ENCODE measurements at places on chromosomes 5 and 9.

- DNase-seq = no peak
These were observed 2.8 kb upstream of the SPOCK1 start for GRCh38 chr5:137501846-137502406.

- no peak for DNase-seq
These were observed 20.8 kb downstream of the TTC33 start for GRCh38 chr5:40734986-40735385.

DNA sequence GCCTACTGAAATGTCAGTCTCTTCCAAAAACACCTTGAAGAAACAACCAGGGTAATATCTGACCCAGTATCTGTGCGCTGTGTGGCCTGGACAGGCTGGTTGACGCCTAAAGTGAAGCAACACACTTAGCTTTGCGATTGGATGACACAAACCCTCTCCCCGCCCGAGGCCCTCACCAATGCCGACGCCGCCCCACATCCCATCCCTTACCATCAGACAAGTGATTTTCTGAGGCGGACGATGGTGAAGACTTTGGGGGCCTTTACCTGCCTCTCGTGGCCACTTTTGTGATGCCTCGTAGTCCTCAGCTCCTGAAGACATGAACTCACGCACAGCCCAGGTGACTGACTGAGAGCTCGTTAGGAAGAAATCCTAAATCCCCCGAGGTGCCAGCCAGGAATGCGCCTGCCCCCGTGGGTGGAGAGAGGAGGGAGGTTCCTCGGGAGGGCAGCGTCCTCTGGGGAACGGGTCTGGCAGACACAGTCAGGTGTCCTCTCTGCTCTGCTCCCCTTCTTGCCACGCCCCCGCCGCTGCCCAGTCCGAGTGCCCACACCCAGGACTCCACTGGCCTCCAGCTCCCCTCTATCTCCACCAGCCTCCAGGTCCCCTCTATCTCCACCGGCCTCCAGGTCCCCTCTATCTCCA lies 31.0 kb upstream of the RXRA start:
- no peak for DNase-seq

GRCh38 chr9:80410106-80410505 lies 838.3 kb downstream of the TLE4 start:
- no peak for DNase-seq

- peak; percentile 90 for DNase-seq
These were observed 4.5 kb upstream of the SET start for GRCh38 chr9:128684325-128685199.

DNA sequence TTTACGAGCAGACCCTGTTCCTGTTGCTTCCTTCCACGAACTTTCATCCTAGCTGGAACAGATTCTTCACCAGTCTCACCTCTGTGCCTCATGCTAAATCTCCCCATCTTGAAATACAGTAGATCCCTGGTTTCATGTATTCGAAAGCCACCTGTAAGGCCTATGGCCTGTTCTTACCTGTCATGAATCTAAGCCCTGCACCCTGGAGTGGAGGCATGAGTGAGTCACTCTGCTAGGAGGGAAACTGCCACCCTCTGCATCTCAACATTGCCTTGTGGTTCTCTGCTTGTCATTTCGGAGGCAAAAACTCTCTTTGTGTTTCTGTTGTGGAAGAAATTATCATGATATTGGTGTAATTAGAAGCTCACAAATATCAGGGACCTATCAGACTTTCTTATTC lies 320.0 kb downstream of the ENC1 start:
- no peak for DNase-seq

GRCh38 chr9:136138566-136138965 lies 19.9 kb upstream of the TMEM250 start:
- DNase-seq = peak; percentile 51

GRCh38 chr5:128483738-128484137 lies 54.3 kb downstream of the FBN2 start:
- no peak for DNase-seq

DNA sequence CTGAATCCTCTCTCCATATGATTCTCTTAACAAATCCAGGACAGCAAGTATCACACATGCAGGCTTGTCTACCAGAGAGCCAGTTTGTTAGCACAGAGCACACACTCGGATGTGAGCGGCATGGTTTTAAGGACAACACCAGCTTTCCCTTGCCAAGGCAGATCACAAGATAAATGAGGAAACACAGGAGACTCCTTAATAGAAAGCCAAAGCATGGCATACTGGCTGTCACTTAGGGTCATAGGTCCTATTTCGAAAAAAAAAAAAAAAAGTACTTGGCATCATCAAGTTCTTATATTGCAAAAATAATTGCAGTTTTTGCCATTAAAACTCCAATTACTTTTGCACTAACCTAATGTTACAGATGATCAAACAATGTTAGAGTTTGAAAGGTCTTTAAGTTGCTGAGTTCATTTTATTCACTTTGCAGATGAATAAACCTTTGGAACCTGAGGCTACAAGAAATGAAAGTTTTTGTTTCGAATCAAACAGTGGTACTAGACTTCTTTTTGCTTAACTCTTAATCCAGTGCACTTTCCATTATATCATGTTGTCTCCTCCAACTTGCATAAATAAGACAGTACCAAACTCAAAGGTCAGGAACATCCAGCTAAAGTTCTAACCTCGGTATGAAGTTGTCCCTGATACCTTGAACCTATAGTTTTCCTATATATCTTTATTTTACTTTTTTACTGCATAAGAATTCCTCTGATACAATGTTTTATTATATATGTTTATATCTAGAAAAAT lies 138.5 kb downstream of the MPDZ start:
- no peak for DNase-seq

DNA sequence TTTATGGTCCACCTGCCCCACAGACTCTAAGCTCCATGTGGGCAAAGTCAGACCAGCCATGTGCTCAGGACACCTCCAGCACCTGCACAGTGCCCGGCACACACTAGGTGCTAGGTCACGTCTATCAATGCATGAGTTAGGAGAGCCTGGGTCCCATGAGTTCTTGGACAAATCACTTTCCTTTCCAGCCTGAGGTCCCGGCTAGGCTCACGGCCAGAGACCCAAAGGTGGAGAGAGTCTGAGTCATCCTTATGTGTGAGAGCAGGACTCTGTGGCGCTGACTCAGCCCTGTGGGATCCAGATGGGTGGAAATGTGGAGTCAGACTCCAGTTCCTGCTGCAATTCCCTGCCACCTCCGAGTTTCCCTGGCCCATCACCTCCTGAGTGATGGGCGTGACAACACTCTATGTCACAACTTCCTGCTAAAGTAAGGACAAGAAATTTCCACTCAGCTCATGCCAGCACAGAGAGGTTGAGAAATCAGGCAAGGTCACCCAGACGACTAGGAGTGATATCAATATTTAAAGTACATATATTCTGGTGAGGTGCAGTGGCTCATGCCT lies 2.5 kb upstream of the ST6GALNAC4 start:
- DNase-seq = no peak

DNA sequence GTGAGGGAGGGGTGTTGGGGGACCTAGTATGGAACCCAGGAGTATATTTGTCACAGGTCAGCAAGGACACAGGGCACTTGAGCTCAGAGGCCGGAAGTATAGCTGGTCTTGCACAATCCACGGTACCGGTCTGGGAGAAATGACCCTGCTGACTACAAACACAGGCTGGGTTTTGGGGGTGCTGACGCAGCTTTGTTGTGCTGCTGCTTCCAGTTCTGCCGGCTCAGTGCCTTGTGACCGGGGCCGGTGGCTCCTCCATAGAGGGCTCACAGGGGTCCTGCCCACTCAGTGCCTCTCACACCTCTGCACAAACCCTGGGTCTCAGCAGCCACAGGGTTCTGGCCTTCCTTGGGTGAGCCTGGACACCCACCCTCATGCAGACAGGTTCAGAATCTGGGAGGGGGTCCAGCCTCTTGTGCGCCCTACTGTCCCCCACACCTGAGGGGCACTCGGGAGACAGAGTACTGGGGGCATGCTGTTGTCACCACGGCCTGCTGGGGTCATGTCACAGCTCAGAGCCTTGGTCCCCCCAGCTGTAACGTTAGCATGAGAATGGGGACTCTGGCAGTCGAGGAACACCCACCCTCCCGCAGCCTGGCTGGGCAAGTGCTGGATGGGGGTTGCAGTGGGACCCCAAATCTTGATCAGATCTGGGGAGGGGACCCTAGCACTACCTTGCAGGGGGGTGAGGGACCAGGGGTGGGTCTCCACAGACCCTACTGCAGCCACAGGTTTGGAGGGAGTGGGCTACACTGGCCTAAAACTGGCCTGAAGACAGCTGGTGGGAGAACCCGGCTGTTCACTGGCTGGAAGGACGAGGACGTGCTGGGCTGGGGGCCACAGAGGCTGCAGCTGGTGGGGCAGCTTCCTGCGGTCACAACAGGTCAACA lies 17.7 kb downstream of the NINJ1 start:
- DNase-seq = no peak

GRCh38 chr5:165360784-165361542 lies 1855.5 kb downstream of the MAT2B start:
- DNase-seq = no peak

- DNase-seq = no peak
These were observed 139.5 kb upstream of the SLC27A6 start for GRCh38 chr5:128825826-128826225.

DNA sequence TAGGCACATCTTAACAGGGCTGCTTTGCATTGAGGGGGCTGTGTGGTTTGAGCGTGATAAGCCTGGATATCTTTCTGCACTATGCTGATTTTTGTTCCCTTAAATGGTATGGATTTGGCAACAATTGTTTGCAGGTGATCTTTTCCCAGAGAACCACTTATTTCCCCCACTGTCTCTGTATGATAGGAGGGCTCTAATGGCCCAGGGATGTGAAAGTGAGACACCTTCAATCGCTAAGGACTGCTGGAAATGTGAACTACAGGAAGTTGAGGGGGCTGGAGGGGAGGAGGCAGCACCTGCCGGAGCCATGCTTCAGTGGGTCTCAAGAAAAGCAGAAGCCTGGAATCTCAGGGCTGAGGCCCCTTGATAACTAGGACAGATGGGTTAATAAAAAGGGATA lies 29.4 kb downstream of the SYK start:
- DNase-seq = no peak

GRCh38 chr5:74082512-74083055 lies 456.6 kb downstream of the ARHGEF28 start:
- no peak for DNase-seq

- no peak for DNase-seq
These were observed 1.6 kb upstream of the MARCHF6 start for GRCh38 chr5:10351919-10352318.

GRCh38 chr5:115641948-115642347 lies 16.1 kb upstream of the TMED7 start:
- no peak for DNase-seq

DNA sequence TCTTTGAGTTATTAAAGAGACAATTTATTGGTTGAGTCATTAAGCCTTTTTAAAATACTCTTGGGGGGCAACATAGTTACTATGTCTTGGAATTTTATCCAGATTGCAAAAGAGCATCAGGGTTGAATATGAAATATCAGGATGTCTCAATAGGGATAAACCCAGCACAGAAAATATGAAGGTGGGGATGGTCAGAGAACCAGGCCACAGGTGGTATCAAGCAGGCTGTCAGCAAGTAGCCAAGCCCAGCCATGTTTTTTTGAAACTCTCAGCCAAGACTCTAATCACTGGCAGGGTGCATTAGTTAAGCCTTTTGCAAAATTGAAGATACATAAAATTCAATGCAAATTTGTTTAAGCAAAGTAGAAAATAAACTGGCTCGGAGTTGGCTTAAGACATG lies 468.9 kb downstream of the DTWD2 start:
- DNase-seq = no peak

DNA sequence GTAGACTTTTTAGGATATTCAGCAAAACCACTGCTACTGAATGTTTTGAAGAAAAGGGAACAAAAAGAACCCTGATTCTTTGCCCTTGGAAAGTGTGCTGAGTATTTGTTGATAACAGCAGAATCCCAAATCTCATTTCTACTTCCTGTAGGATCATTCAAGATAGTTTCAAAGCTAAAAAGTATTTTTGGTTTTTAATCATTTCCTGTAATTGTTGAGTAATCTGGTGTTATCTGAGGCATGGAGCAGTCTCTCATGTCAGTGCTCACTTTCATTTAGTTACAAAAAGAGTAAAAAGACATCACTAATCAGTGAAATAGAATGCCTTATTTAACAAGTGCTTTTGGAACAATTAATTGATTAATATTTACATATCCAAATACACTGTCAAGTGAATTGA lies 56.1 kb downstream of the ITGA2 start:
- DNase-seq = peak; percentile 28

- DNase-seq = no peak
These were observed 71.6 kb downstream of the PCDH1 start for GRCh38 chr5:141806626-141807025.

DNA sequence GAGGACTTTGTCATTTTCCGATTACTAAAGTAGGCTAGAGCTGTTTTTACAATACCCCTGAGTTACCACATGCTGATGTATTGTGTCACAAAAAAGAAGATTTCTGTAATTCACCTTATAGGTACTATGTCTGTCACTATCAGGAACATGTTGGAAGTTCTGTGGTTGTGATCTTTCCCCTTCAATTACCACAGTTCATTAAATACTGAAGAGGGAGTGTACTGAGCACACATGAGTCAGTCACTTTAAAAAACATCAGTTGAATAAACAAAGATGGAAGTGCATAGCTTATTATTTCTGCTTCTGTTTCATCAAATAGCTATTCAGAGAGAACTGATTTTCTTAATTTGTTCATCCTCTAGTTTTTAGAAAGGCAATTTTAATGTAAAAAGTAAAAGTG lies 31.7 kb downstream of the AP3S1 start:
- DNase-seq = no peak

Data from activated CD4-positive, alpha-beta T cell treated with anti-CD3 and anti-CD28 coated beads, Interleukin-2, Interleukin-6, amounts not matched to agents 100 ng/mL and 50 ng/mL, durations not matched to agents 16 hours and 8 hours (primary cell).